G401 (cell line): ENCODE measurements at places on chromosomes 11 and 22. TPM values are rescaled to one million over a fixed set of nuclear protein-coding genes. Genes with fewer than 3 reads are reported as not detected.

- DNase-seq, result no peak
Observed at GRCh38 chr11:67298786-67299185, 4.5 kb upstream of the SSH3 start.

GRCh38 chr11:10091314-10092045, 202.5 kb downstream of the SBF2 start:
- no peak for DNase-seq

DNA sequence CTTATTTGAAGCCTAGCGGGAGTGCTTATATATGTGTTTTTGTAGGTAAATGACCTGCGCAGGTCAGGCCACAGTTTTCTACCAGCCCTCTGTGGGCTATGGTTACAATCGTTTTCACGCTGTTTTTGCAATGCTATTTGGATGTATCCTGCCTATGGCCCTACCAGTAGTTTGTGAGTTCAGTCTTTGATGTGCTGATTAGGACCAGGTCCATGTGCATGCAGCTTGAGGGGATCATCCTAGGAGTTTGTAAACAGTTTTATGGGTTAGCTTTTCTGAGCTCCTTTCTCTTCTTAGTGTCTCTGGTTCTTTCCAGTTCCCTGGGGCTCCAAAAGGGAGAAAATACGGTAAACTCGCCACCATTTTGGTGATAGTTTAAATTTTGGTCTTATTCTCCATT, 142.5 kb downstream of the LDLRAD3 start:
- no peak for DNase-seq

DNA sequence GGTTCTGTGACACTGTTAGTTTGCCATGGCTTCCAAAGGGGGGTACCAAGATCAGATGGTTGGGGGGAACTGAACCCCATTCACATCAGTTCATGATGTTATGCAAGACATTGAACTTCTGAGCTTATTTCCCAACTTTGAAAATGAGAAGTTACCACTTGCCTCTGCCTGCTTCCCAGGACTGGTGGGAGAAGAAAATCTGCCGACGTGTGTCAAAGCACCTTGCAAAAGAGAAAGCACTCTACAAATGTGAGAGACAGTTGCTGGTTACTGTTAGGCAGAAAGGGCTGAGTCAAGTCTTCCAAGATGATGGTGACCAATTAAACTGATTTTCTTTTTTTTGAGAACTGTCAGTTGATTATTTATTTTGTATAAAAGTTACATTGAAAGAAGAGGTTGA, 45.6 kb downstream of the SMCO4 start:
- DNase-seq, result no peak

DNA sequence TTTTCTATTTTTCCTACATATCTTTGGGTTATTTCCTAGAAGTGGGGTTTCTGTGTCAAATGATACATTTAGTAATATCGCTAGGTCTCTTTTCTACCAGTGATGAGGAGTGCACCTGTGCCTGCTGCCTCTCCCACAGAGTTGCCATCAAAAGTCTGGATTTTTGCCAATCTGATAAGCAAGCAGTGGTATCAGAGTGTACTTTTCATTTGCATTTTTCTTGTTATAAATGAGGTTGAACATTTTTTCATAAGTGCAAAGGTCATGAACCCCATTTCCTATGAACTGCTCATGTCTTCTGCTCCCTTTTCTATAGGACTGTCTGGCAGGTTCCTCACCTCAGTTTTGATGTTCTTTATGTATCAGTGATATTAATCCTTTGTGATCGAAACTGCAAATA, 1.7 kb downstream of the TRPM5 start:
- no peak for DNase-seq

DNA sequence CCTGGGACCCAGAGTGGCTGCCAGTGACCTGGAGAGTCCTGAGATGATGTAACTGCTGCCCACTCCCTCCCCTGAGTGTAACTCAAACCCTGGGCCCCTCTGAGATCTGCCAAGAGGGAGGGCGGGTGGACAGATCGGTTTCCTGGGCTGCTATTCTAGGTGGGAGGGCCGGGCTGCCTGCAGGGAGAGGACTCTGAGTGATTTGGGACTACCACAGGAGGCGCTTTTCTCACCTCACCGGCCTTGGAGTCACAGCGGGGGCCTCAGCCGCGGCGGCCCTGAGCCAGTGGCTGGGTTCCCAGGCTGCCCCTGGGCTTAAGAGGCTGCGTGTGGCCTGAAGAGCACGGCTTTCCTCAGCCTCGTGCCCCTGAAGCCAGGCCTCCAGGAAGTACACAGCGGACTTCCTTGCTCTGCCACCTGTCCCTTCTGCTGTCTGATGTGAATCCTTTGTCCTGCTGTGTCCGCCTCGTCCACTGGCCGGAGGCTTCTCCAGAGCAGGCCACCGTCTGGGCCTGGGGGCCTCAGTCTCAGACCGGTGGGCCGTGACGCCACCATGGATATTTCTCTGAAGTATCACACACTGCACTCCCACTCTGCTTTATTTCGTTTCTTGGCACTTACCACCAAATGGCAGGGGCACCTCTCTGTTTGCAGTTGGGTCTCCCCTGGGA, 11.5 kb downstream of the RELT start:
- peak; percentile 58 for DNase-seq

- DNase-seq, result no peak
Observed at GRCh38 chr11:126988655-126989054, 11.9 kb downstream of the KIRREL3 start.

GRCh38 chr22:18035751-18036150, 11.4 kb upstream of the MICAL3 start:
- no peak for DNase-seq

DNA sequence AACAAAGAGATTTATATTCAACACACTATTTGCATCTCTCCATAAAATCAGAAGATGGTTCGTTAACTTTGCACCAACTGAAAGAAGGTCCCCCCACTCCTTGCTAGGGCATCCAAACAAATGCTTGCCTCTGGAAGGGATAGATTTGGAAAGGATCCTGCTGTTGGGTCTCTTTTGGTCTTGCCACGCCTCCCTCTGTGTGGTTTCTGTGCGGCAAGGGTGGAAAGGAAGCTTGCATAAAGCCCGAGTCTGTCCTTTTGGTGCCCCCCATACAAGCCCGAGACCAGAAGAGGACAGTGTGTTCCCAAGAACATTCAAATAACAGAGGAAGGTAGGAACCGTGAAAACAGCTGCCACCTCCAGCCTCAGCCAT, 15.1 kb downstream of the SCGB1A1 start:
- peak; percentile 57 for DNase-seq

DNA sequence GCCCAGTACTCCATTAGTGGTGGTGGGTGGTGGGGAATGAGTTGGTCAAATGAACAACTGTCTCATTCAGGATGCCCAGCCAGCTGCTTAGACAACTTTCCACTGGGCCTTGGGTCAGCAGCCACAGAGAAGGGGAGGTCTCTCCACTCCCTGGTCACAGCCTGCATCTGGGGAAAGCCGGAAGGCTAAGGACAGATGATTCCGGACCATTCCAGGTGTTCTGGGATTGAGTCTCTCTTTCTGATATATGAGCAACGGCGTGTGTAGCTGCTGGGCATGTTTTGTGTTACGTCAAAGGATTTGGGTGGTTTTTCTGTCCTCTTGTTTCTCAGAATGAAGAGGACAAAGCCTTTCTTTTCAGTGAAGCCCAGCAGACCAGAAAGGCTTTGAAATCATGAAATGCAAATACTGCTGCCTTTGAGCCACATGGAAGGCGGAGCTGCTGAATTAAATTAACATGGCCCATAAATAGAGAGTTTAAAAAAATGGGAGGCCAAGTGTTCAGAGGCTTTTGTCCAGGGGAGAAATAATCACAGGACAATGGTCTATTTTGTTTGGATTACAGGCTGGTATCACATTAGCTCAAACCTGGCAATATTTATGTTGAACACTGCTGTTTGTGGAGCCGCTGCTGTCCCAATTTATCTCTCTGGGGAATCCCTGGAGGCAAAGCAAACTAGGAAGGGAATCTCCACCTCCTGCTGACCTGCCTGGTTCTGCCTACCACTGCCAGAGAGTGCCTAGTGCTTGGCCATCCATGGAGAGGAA, 234.4 kb upstream of the E2F8 start:
- peak; percentile 2 for DNase-seq

- no peak for DNase-seq
Observed at GRCh38 chr22:17281440-17281841, 62.2 kb upstream of the ADA2 start.

- no peak for DNase-seq
Observed at GRCh38 chr11:99117603-99118002, 96.9 kb downstream of the CNTN5 start.

- DNase-seq, result no peak
Observed at GRCh38 chr11:132423266-132423665, 1052.9 kb downstream of the NTM start.

- DNase-seq, result peak; percentile 54
Observed at GRCh38 chr22:24432059-24432853, 4.9 kb downstream of the ADORA2A start.

GRCh38 chr22:30266445-30267381, at the start of gene OSM:
OSM (minus strand) TSS chr22:30266851; CDS start chr22:30266799, 52 bp downstream.
- DNase-seq, result no peak

DNA sequence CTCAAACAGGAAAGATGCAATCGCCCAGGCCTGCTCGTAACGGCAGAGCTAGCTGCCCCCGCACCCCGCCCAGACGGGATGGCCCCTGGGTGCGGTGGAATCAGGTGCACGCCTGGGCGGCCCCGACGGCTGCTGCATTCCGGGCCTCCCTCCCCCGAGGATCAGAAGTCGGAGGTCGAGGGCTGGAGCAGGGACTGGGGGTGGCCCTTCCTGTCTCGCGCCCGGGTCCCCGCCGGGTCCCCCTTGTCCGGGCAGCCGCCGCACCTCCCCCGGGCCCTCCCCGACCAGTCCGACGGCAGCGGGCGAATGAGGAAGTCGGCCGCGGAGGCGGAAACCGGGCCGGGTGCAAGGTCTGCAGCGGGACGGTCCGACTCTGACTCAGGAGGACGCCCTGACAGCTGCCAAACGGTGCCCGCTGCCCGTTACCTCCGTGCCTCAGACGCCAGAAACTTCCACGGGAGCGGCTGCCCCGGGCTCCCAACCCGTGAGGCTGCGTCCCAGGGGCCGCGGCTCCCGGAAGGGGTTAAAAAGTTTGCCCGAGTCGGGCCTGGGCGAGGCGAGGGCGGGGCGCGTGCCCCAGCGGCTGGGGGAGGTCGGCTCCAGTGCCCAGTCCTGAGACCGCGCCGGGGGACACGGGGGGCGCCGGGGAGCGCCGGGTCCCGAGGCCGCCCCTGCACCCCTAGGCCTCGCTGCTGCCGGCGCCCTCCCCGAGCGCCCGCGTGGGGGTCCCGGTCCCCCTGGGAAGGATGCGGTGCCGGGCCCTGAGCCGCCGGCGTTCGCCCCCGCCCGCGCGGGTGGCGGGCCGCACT, 663 bp downstream of the MYH9 start:
- no peak for DNase-seq

- DNase-seq, result no peak
Observed at GRCh38 chr22:46525389-46526243, 11.8 kb downstream of the CELSR1 start.

- no peak for DNase-seq
Observed at GRCh38 chr11:63532117-63532516, 4.5 kb upstream of the PLAAT4 start.

DNA sequence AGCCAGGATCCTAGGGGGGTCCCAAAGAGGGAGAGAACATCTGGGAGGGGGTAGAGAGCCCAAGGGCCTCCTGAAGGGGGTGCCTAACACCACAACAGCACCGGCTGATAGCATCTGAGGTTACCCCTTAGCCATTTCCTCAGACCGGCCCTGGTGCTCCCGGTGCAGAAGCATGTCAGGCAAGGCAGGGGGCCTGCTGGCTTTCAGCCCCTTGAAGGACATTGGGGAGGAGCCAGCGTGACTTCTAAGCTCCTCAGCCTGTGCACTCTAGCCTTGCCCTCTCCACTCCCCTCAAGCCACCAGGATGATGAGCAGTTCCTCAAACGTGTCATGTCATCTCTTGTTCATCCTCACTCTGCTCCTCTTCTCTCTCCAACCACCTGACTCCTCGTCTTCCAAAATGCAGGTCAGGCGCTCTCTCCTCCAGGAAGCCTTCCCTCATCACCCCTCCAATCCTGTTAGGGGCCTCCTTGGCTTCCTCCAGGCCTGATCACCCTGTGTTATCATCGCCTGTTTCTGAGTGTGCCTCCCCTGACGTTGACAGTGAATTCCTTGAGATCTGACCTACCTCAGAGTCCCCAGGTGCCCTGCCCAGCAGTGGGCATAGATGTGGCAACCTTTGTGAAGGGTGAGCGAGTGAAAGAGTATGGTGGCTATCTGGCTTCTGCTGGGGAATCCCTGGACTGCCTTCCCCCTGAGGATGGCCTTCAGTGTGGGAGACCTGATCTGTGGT, 6.1 kb downstream of the P2RY2 start:
- DNase-seq, result no peak

DNA sequence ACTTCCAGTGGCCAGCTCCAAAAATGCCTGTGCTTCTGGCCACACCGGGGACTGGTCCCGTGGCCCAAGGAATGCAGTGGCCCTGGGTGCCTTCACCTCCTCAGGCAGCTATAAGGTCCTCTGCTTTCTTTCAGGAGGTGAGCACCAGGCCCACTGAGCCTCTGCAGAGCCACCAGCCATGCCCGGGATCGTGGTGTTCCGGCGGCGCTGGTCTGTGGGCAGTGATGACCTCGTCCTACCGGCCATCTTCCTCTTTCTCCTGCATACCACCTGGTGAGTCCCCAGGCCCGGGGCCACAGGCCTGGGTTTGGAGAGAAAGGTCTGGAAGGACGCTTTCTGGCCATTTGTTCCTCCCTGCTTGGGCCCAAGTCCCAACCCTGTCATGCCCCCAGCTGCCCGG, 32.5 kb upstream of the MYRF start:
- no peak for DNase-seq

DNA sequence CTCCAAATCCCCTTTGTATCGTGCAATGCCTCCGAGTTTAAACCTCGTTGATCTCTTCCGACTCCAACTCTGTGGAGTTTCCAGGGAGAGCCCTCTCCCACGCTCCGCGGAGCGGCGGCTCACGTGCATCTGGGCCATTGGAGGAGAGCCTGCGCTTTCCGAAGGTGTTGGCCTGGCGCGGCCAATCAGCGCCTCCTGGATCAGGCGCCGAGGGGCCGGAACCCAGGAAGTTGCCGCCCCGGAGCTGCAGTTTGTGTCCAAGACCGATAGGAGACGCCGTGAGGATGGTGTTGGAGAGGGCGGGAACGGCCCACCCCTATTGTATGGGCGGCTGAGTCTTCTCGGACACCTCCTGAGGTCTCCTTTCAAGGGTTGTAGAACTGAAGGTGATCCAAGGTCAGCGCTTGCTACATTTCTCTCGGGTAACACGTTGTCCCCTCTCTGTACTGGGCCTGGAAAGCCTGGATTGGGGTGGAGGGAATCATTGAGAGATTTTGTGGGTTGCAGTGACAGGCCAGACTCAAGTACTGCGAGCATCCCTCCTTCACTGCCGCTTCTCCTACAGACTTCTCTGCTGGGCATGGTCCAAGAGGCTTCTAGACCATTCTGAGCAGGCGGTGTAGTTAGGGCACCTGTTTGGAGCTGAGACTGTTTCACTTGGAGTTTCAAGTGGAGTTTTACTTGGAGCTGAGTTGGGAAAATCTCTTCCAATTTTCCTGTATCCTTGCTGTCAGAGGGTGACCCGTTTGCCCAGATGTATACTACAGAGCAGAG, 1.7 kb downstream of the ADAMTS15 start:
- no peak for DNase-seq

CNTN5 gene
- total RNA-seq, result not detected in 2 replicates

CCDC81 gene
- 49.2 and 50.8 TPM in 2 replicates for total RNA-seq

OR6A2 gene
- 0.24 TPM in 1 of 2 replicates, not detected in the other for total RNA-seq

SNX32 gene
- total RNA-seq, result not detected in 2 replicates

SRRD gene
- total RNA-seq, result 32.4 and 47.1 TPM in 2 replicates

VSTM5 gene
- not detected in 2 replicates for total RNA-seq

FAT3 gene
- total RNA-seq, result under 0.01 TPM in 1 of 2 replicates, not detected in the other

RAB3IL1 gene
- total RNA-seq, result 12.4 and 19.0 TPM in 2 replicates

KDM4E gene
- total RNA-seq, result 0.20 TPM in 1 of 2 replicates, not detected in the other

DRD2 gene
- not detected in 2 replicates for total RNA-seq
